ENCODE measurements at places on chromosomes 7 and 10.

GRCh38 chr10:69649786-69650550, 19.9 kb downstream of the FAM241B start:
- DNase-seq: no peak

GRCh38 chr10:120802935-120803334, 48.2 kb upstream of the WDR11 start:
- DNase-seq: no peak

DNA sequence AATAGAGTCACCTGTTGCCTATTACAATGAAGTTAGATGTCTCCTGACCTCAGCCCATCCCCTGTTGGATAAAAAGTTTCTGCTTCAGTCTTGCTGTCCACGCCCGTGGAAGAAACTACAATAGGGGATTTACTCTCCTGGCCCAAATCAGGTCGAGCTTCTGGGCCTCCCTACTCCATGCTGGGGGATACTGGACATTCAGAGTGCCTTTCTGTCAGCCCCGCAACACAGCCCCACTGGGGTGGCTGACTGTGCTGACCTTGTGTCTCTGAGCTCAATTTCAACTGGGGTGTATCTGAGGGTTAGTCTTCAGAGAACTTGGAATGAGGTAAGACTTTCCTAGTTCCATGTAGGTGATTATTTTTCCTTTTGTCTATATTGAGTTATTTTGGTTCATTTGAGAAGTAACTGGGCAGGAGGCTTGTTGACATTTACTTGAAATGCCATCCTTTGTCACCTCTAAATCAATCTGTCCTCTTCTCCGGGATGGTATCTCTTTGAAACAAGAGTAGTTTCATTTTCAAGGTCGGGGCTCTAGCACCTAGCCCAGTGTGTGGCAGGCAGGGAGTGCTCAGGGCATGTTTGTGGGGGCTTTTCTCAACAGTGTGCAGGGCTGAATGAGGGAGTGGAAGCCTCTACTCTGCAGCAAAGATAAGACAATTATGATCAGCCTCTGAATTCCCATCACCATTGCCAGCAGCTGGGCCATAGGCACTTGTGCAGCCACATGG, 17.7 kb upstream of the CXCL12 start:
- DNase-seq: no peak

GRCh38 chr7:73520673-73521635, 1.1 kb downstream of the BAZ1B start:
- DNase-seq: peak; percentile 28

GRCh38 chr7:66170309-66171231, 34.6 kb upstream of the TPST1 start:
- no peak for DNase-seq

- DNase-seq: peak; percentile 17
Observed at GRCh38 chr7:157721468-157722136, 384.8 kb downstream of the DNAJB6 start.

DNA sequence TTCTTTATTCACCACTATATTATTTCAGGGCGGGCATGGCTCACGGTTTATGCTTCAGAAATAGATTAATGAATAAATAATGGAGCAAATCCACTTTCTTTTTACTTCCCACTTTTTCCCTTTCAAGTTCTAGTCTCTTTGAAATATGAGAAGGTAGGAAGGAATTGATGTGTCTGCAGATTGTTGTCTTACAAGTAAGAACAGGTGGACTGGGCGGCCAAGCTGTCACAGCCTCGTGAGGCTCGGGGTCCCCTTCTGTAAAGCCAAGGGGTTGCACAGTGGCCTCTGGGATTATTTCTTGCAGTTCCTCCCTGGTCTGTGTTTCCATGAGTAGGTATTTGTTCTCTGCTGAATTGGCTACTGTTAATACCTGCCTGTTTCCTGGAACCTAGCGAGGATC, 11.2 kb downstream of the VWA2 start:
- no peak for DNase-seq

GRCh38 chr7:15929411-15929810, 242.9 kb upstream of the MEOX2 start:
- no peak for DNase-seq

GRCh38 chr7:49119706-49120105, 195.4 kb downstream of the CDC14C start:
- DNase-seq: no peak

GRCh38 chr7:18175801-18176450, 148.3 kb upstream of the PRPS1L1 start:
- no peak for DNase-seq

- no peak for DNase-seq
Observed at GRCh38 chr10:122307669-122308416, 36.7 kb downstream of the BTBD16 start.

DNA sequence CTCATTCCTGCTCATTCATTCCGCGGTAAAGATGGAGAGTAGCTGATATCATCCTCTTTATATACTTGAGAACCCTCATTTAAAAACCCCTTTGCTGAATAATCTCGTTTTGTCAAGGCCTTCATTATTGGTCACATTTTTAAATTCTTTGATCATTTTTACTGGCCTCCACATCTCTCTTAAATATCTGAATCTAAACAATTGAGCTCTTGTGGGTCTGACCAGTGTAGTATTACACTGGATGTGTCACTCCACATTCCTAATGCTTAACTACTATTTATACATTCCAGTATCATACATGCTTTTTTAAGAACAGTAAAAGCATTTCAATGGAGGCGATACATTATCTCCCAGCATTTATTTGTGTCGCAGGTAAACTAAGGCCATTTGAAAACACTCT, 12.6 kb upstream of the PRPS1L1 start:
- no peak for DNase-seq

DNA sequence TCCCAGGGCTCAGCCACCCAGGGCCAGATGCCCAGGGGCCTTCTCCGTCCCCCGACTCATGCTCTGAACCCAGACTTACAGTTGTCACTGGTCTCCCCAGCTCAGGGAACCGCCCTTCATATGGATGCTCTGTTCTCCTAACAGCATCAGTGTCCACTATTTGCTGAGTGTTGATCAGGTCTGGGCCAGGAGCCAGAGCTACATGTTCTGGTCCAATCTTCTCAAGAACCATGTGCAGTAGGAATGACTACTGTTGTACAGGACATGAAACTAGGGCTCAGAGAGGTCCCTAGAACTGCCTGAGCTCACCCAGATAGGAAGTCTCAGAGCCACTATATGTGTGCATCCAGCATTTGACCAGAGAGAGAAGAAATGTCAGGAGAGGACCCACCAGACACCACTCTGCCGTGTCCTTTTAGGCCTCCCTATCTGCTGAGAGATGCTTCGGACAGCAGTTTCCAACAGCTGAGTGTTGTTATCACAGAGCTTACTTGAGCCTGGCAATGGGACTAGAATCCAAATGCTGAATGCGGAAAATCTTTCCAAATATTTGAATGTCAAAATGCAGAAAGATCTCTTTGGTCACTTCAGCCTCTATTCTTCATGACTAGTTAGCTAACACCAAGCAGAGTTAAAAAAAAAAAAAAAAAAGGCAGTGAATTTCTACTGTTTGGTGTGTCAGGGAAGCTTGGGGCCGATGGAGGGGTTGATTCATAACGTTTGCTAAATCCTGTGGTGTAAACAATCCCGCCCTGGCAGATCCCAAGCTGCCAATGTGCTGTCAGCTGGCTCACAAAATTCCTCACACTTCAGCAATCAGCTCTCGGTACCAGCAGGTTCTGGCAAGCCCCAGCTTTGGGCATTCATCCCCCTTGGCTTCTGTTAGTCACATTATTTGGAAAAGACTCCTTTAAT, 246.1 kb downstream of the TNS3 start:
- DNase-seq: no peak

- peak; percentile 47 for DNase-seq
Observed at GRCh38 chr10:132360766-132361447, 28.9 kb downstream of the LRRC27 start.

DNA sequence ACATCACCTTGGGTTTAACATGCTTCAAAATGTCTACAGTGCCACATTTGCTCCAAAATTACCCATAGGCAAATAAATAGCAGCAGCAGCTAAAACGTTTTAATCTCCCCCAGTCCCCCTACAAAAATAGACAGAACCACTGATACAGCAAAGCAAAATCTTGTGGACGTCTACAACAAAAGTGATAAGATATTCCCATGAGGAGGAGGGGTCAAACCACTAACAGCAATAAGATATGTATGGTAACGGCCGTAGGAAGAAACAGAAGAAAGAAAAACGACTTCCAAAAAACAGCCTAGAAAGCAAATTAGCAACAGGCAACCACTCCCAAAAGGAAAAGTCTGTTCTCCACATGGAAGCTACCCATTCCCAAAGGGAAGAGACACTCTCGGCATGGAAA, 34.5 kb upstream of the ST8SIA6 start:
- DNase-seq: no peak

GRCh38 chr10:113007821-113008220, 57.8 kb downstream of the TCF7L2 start:
- DNase-seq: peak; percentile 29

GRCh38 chr10:76631884-76632766, 1005.5 kb downstream of the KCNMA1 start:
- no peak for DNase-seq

GRCh38 chr7:120398284-120399000, 125.5 kb downstream of the KCND2 start:
- no peak for DNase-seq

DNA sequence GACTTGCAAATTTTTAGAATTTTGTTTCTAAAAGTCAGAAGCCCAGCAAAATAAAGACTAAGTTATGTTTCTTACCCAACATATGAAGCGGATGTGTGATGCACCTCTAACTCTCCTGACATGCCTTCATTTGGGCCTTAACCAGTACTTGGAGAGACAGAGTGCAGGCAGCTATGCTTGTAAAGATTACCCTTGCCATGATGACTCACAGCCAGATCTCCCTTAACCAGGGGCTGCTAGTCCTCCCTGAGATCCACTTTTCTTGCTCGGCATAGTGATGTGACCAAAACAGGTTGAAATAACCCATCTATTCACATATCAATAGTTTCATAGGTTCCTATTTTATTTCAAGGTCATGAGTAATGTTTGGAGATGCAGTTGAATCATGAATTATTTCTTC, 43.6 kb downstream of the PPP1R3A start:
- DNase-seq: no peak

DNA sequence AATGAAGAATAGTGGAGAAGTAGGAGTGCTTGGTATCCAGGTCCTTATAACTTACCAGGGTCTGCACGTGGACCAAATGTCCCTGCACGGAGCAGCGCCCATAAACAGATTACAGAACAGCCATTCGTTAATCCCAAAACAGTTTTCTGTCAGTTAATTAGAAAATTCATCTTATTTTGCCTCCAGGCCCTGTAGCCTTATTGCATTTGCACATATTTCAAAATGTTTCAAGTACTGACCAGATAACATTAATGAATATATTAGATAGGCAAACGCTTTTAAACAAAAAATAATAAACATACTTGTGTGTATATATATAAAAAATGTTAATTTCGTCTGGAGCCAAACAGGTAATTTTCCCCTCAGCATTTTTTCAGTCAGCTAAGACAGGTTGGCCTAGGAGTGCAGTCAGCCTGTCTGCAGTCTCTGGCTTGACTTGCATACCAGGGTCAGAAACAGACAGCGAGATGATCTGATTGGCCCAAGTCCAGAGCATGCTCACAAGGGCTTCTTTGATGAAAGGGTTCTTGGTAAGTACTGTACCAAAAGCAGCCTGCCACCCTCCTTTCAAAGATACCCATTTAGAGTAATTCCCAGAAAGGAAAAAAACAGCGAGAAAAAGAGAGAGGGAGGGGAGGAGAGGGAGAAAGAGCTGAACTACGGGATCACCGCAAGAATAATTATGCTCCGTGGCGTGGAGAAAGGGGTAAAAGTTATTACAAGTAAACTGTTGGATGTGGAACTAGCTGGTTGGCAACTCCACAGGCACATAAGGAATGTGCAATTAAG, 194.4 kb upstream of the TCF7L2 start:
- no peak for DNase-seq

DNA sequence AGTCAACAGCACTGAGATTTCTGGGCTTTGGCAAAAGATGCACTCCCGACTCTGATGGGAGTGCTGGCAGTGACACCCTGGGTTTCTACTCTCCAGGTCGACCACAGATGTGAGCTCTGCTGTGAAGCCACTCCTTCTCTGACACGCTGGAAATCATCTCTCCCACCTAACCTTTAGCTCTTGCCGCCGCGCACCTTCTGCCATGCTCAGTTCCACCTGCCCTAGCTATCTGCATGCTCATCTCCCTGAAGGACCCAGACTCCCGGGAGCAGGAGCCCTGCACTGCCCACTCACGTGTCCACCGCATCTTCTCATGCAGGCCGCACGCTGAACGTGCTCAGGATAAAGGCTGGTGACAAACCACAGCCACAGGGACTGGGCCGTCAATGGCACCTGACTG, 174.8 kb downstream of the TNS3 start:
- no peak for DNase-seq

DNA sequence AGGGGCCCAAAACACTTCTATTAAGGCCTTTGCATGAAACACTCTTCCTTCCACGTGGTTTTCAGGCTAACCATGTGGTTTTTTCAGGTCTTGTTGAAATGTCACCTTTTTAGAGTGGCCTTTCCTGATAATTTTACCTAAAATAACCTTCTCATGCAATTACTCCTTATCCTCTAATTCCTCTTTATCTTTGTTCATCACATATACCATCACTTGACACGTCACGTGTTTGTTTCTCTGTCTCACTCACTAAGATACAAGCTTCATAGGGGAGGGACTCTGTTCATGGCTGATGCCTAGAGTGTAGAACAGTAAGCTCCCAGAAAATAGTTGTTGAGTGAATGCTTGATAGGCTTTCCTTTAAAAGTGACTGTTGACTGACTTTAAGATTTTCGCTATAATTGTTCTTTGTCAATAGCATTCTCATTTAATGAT, 63.7 kb downstream of the ST7 start:
- no peak for DNase-seq

DNA sequence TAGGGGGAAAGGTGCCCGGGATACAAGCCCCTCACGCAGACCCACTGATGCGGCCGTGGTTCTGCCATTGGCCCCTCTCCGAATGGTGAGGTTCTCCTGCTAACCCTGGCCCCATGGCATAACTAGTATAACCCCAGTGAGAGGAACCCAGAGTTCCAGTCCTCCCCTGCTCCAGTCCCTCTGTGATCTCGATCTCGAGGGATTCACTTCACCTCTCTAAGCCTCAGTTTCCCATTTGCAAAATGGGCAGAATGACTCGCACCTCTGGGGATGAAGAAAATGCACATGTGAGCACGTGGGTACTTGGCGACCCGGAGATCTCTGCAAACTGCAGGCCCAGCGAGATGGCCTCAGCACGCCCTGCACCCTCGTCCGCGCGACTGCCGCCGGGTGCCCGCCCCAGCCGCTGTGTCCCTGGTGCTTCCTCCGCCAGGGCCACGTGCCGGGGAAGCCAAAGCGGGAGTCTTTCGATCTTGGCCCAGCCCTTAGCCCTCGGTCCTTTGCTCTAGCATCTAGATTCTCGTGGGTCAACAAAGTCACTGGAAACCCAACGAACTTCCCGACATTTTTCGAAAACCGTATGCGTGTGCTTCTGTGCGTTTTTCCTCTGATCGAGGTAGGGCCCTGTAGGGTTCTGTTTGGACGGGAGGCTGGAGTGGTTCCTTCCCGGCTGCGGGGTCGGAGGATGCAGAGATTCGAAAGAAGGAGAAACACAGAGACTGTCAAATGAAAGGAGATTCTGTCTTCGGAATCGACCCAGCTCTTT, 169.8 kb downstream of the UBE2H start:
- no peak for DNase-seq

Measured in activated naive CD4-positive, alpha-beta T cell treated with anti-CD3 and anti-CD28 coated beads, Interleukin-2, amount 10 ng/mL, durations not matched to agents 7 days and 5 days (primary cell).